T1000 (cell line): ENCODE measurements at places on chromosomes 11 and 22.

- no peak for DNase-seq
These were observed 602 bp upstream of the INPP5J start for GRCh38 chr22:31122196-31122531.

- DNase-seq, result no peak
These were observed 156.4 kb upstream of the TBCEL start for GRCh38 chr11:120867531-120867930.

DNA sequence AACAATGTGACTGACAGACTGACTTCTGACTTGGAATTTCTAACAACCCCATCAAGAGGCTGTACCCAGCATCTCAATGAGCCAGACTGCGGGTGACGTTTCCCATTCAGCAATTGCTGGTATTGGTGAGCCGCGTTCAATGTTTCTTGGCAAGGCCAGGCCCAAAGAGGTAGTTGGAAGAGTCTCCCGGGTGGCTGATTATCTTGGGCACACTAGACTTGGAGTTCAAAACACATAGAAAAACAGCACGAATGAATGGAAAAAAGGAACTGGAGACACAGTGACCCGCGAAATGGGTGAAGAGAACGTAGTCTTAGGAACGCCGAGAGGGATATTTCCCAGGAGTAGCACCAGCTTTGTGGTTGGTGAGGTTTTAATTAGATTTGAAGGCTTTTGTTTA, 115.7 kb downstream of the RPS6KA4 start:
- no peak for DNase-seq

DNA sequence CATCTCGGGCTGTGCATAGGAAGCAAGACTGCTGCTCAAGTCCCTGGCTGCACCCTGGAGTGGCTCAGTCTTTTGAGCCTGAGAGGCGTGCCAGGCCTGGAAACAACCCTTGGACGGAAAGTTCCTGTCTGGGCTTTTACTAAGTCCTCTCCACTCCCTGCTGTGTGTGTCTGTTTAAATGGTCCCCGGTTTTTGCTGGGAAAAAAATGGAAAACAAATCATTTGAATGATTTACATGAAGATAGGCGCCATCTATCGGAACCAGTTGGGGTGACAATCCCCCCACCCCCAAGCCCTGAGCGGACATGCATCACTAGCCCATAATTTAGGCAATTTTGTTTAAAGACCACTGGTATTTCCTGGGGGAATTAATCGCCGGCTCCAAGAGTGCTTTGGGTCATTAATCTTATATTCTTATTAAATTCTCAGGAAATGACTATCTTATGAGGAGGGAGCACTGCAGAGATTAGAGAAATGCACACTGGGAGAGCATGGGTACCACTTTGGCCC, 2.7 kb upstream of the GAB2 start:
- DNase-seq, result peak; percentile 21

DNA sequence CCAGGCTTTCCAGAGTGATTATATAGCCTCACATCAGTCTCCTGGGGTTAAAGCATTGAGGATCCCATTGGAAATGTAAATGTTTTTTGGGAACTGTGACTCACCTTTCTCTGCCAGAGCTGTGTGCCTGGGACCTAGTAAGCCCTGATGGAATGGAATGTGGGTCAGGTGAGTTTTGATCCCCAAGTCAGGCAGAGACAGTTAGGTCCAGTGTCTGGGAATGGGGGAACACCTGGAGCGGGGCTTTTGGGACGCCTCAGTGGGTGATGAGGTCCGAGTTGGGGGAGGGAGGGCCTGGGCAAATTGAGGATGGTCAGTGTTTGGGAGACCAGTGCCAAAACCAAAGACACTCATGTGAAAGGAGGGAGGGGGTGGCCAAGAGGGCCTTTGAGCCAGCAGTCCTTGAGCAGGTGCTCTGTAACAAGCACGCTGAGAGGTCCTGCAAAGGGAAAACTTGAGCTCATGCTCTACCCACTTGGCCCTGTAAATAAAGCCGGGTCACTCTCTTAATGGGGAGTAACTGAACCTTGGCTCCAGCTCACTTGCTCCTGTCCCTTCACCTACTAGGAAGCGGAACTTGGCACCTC, 104.7 kb downstream of the NAV2 start:
- DNase-seq, result no peak

DNA sequence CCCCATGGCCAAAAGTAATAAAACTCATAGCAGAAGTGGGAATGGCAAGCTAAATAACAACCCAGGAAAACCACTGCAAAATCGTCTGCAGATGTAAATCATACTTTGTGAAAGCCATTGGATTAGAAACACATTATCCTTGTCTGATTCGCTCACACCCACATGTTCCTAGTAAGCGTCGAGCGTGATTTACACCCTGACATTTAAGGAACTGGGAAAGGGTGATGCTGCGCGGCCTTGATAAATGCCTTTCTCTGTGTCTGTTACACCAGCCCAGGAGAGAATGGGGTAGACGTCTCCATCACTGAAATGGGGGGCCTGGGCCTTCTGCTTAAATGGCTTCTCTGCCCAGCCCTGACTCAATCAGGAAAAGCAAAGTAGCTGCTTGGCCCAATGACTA, 162.7 kb downstream of the NTM start:
- DNase-seq, result no peak

DNA sequence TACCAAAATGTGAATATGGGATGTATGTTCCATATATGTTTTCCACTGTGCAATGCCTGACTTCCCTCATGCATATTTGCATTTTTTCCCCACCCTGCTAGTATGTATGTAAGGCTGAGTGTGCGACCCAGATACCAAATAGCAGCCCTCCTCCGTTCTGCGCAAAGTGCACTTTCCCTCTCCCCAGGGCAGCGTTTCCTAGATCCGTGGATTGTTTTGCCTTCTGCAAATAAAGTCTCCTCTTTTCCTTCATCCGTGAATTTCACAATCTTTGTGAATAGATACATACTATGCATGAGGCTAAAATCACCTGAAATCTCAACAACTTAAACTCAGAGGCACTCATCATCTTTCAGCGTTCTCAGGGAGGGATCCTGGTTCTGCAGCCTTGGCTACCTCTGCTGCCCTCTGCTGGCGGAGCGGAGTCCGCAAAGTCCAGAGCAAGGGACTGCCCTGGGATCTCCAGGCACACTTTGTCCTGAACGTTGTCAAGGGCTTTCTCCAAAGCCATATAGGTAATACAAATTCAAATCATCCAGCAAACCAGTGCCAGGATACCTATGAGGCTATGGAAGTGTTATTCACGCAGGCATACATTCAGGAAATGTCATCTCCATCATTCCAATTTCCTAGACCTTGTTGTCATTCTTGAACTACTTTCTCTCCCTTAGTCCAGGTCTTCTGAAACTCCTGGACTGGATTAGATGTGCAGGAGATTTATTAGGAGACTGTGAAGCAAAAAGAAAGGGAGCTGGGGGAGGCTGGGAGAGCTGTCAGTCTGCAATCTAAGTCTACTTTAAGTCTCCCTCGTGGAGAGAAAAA, 53.1 kb downstream of the CNTF start:
- DNase-seq, result peak; percentile 29

- DNase-seq, result no peak
These were observed 876 bp downstream of the NFRKB start for GRCh38 chr11:129894278-129895125.

DNA sequence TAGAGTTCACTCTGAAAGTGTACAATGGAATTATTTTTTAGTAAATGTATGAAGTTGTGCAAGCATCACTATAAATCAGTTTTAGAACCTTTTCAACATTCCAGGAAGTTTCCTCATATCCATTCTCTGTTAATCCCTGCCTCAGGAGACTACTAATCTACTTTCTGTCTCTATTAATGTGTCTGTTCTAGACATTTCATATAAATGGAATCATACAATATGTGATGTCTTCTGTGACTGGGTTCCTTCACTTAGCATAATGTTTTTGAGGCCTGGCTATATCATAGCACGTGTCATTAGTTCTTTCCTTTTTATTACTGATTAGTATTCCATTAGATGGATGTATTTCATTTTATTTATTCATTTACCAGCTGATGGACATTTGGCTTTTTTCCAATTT, 17.1 kb downstream of the SYT9 start:
- no peak for DNase-seq

- no peak for DNase-seq
These were observed 86.3 kb upstream of the CRYBB3 start for GRCh38 chr22:25113316-25113721.

DNA sequence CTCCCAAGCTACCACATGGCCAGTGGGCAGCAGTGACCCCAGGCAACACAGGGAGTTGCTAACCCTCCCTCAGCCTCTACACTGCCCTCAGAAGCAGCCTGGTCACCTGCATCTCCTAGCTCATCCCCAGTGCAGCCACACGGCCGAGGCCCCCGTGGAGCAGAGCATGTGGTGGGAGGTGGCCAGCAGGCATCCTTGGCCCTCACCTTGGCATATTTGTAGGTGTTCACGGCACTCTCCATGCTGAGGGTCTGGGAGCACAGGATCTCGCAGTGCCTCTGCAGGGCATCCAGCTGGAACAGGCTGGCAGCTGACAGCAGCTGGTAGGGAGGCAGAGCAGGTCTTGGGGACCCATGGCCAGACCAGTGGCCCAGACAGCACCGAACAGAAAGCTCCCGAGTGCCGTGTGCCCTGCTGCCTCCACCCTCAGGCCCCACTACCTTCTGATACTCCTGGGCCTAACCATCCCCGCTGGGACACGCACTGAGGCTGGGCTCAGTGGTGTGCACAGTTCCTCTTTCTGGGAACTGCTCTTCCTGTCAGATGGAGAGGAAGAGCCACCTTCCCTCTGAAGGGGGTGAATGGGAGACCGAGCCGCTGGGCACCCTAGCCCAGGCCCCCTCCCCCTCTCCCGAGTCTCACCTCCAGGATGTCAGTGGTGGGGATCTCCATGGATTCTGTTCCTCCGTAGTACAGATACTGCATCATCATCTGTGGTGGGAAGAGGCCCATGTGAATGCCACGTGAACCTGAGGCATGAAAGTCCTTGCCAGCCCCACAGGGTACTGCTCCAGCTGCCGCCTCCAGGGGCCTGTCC, 48.8 kb downstream of the NAT10 start:
- no peak for DNase-seq

GRCh38 chr11:76857781-76858410, 2.8 kb upstream of the ACER3 start:
- no peak for DNase-seq

DNA sequence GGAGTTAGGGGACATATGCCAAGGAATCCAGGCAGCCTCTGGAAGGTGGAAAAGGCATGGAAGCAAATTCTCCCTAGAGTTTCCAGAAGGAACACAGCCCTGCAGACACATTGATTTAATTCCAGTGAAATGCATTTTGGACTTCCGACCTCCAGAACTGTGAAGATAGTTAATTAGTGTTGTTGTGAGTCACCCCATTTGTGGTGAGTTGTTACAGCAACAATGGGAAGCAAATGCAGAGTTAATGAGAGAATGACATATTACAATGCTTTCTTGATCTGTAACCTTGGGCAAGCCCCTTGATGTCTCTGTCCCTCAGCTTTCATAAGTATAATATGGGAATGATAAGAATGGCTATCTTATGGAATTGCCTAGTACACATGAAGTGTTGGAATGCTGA, 178.7 kb downstream of the KIRREL3 start:
- no peak for DNase-seq

GRCh38 chr11:93654226-93654625, 7.3 kb upstream of the CEP295 start:
- DNase-seq, result no peak

GRCh38 chr11:133697161-133697560, 148.2 kb downstream of the SPATA19 start:
- DNase-seq, result no peak

GRCh38 chr11:1327064-1327460, 17.6 kb upstream of the TOLLIP start:
- no peak for DNase-seq

GRCh38 chr11:76738618-76739240, 44.4 kb upstream of the TSKU start:
- DNase-seq, result no peak

DNA sequence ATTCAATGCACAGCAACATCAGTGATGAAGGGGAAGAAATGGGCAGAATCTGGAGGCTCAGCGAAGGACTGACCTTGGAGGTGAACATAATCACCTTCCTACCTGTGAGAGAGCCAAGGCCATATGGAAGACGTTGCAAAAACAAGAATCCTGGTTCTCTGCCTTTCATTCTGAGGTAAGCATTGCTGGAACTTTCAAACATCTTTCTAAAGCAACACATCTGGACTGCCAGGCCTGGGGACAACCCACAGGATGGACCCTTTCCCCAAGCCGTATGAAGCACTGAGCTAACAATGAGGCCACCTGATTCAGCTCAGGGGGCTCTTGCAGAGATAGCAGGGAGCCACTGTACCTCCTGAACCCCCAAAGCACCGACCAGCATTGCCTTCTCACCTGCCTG, 70.5 kb downstream of the ETS1 start:
- no peak for DNase-seq

DNA sequence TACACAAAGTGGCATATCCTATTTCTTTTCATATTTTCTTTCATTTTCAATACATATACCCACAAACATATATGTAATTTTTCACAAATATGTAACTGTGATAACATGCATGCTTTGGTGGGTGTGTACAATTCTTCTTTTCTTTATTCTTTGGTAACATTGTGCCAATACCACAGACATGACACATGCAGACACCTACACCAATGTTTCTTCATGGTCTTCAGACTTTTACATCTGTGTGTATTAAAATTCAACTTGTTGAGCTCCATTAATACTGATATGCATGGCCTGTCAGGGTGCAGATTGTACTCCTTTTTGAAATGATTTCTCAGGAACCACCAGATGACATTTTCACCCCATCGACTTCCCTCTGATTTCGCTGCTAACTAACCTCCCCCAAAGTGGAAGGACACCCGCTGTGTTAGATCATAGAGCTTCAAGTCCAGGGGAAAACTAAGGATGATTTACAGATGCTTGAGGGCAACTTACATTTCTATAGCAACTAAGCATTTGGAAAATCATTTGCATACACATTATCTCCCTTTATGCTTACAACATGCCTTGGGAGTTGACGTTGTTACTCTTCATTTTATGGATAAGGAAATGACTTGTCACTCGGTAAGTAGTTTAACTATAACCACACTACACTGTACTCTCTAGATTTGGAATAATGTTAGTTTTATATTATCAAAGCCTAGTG, 10.5 kb upstream of the PANX3 start:
- no peak for DNase-seq

GRCh38 chr22:48857202-48857805, 970.4 kb downstream of the BRD1 start:
- DNase-seq, result no peak

DNA sequence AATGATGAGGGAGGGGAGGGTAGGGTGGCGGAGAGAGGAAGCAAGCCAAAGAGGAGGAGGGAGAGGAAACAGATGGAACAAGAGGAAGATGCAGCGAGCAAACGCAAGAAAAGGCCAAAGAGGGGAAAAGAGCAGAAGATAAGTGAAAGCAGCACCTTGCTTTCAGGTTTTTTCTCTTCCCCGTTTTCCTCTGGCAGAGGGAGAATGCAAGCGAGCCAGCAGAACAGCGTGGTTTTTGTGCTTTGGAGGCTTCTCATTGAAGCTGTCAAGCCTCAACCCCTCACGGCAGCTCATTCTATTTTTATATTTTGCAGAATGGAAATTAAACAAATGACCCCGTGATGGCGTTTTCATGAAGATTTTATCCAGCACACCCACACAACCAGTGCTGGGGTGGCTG, 67.1 kb upstream of the GRAMD1B start:
- no peak for DNase-seq

DNA sequence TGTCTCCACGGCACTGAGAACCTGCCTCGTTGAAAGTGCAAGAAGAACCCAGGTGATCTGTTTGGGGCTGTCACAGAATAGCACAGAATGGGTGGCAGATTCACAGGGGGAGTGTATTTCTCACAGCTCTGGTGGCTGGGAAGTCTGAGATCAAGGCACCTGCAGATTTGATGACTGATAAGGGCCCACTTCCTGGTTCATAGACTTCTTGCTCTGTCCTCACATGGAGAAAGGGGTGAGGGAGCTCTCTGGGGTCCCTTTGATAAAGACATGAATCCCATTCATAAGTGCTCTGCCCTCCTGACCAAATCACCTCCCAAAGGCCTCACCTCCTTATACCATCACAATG, 198.5 kb upstream of the SORL1-AS1 start:
- no peak for DNase-seq
